ENCODE measurements at places on chromosomes 5 and 9.
A peak's percentile ranks its signal among the peaks of the same experiment; 100 is the strongest.

GRCh38 chr5:132256783-132257130 is 739 bp upstream of the PDLIM4 start:
- no peak for DNase-seq

DNA sequence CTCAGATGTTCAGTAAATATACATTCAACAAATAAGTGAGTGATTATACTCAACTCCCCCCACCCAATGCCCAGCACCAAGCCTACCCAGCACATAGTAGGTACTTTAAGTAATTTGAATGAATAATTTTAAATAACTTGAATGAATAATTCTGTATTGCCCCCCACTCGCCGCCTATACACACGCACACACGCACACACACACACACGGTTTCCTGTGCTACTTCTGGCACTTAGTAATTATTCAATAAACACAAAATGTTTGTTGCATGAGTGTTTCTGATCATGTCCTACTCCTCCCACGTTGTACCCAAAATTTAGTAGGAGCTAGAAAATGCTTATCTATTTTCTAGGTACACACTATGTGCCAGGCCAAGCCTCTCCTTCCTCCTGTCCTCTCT is 16.2 kb downstream of the PCDH12 start:
- DNase-seq, result no peak

DNA sequence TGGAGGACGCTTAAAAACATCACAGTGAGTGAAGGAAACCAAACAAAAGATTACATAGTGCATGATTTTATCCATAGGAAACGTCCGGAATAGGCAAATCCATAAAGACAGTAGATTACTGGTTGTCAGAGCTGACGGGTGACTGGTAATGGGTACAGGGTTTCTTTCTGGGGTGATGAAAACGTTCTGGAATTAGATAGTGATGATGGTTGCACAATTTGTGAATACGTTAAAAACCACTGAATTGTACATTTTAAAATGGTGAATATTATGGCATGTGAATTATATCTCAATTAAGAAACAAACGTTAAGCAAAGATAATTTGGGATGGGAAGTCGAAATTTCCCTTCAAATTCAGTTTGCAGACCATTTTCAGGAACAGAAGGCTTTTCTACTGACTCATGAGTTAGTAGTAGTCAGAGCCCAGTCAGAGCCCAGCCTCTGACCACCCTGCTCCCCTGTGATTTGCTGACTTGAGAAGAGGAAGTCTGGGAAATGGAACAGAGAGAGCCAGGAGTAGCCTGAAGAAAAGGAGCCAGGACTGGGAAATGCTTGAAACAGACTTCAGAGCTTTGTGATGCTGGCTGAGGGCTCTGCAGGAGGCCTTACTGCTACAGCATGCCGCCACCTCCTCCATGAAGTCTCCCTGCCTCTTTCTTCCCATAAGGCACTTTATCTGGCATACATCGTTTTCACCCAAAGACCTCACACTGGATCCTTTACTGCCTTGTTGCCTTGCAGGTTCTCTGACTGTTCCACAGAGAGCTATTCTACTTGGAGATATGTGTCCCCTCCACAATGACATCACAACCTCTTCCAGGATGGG is 46.4 kb upstream of the CTNNA1 start:
- no peak for DNase-seq

DNA sequence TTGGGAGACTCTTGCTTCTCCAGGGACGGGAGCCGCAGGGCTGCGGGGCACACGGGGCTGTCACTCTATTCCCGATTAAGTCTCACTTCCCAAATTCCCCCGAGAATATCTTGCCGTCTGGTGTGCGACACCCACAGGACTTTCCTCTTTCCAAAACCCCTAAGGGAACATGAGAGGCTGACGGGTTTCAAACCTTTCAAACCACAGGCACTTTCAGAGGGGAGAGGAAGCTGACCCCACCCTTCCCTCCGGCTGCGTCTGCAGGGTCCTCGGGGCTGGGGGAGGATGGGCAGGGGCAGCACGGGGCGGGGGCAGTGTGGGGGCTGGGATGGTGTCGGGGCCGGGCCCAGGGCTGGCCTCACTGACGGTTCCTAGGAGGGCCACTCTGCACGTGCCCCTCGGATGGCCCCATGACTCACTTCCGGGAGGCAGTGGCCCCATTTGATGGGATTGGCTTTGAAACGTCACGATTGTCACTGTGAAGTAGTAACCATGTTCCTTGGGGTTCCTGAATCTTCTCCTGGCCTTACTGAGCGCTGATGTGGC is 38.2 kb downstream of the SLC9A3 start:
- DNase-seq, result no peak

DNA sequence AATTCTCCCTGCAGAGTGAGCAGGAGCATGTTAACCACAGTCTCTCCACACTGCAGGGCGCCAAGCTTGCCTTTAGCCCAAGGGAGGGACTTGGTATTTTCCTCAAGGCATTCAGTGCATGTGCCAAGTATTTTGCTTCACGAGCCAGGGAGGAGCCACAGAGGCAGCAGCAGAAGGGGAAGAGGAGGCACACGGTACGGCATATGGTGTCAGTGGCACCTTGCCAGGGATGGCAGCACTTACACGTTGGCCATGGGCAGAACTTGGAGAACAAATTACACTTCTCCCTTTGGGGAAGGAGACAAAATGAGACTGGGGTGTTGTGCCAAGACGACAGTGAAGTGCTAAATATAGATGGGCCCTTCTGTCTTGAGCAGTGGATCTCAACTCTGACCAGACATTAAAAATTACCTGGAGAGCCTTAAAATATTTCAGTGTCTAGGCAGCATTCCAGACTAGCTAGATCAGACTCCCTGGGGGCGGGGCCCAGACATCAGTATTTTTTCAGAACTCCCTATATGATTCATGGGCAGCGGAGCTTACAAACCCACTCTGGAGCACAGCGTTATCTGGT is 155.8 kb downstream of the DRD1 start:
- no peak for DNase-seq

GRCh38 chr9:131997076-131997475 is 82.6 kb downstream of the MED27 start:
- no peak for DNase-seq

- DNase-seq, result no peak
Measured at GRCh38 chr9:86749161-86749893, 198.0 kb downstream of the GAS1 start.

DNA sequence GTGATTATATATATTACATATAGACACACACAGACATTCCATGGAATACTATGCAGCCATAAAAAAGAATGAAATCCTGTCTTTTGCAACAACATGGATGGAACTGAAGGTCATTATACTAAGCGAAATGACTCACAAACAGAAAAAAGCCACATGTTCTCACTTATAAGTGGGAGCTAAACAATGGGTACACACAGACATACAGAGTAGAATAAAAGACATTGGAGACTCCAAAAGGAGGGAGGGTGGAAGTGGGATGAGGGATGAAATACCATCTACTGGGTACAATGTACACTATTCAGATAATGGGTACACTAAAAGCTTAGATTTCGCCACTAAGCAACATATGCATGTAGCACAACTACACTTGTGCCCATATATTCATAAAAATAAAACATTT is 170.0 kb upstream of the RGMB start:
- DNase-seq, result no peak

- no peak for DNase-seq
Measured at GRCh38 chr5:43358301-43358700, 45.1 kb upstream of the HMGCS1 start.

- DNase-seq, result no peak
Measured at GRCh38 chr5:125376059-125376641, 629.7 kb upstream of the ZNF608 start.

DNA sequence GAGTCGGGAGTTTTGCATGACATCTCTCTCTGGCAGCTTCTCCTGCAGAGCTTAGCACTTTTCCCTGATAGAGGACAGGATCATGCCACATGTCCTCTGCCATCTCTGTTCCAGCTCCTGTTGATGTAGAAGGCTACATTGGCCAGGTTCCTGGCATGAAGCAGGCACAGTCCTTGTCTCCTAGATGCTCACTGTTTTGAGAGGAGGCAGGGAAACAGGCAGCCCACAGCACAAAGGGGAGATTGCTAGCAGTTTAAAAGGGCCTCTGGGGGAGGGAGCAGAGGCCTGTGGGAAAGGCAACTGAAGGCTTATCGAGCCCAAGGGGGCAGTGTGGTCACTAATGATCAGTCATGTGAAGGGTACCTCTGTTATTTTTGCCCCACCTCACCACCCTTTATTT is 10.7 kb downstream of the ARHGAP26 start:
- no peak for DNase-seq

- DNase-seq, result no peak
Measured at GRCh38 chr9:22522206-22522740, 75.6 kb downstream of the DMRTA1 start.

DNA sequence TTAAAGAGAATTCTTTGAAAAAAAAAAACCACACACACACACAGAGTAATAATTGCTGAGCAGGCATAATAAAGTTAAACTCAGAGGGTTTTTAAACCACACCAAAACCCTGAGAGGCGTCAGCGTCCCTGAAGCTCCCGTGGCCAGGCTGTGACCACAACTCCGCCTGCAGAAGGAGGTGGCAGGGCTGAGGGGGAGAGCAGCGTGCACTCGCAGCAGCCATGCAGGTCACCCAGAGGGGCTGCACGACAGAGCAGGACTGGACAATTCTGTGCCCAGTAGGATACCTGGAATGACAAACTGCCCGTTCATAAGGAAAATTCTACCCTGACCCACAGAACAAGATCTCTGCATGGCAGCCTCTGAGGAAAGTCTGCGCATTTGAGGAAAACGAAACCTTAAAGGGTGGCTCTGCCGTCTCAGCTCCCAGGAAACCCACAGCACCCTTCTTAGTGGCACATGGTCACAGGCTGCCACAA is 44.0 kb downstream of the ROR2 start:
- peak; percentile 8 for DNase-seq

GRCh38 chr5:61142391-61142790 is 19.9 kb downstream of the SMIM15 start:
- DNase-seq, result no peak

DNA sequence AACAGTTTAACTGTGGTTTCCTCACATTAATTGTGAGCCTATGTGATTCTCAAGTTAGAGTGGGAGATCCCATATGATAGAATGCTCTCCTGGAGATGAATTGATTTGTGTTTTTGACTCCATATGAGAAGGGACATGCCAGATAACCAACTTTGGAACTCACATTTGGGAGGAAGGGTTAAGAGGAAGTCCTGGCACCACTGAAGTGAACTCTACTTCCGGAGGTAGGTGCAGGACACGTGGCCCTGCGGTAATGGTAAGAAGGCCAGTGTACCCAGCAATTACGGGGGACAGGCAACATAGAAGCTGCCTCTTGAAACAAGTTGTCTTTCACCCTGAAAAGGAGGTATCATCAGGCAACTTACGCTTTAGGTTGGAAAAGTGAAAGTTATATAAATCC is 146.6 kb upstream of the RFX3 start:
- no peak for DNase-seq

DNA sequence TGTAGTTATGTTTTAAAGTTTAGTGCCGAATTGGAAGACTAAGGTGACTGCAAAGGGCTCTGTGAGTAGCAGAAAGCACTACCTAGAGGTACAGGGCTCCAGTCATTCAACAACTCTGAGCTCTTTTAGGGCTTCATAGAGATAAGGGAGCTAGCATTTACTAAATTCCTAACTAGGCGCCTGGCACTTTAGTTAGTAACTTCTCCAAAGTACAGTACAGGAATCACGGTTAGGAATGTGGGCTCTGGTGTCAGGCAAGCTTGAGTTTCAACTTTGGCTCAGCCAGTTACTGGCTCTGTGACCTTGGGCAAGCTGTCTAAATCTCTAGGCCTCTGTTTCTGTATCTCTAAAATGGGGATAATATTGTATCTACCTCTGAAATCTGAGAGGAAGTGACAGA is 115.3 kb downstream of the SLIT3 start:
- no peak for DNase-seq

DNA sequence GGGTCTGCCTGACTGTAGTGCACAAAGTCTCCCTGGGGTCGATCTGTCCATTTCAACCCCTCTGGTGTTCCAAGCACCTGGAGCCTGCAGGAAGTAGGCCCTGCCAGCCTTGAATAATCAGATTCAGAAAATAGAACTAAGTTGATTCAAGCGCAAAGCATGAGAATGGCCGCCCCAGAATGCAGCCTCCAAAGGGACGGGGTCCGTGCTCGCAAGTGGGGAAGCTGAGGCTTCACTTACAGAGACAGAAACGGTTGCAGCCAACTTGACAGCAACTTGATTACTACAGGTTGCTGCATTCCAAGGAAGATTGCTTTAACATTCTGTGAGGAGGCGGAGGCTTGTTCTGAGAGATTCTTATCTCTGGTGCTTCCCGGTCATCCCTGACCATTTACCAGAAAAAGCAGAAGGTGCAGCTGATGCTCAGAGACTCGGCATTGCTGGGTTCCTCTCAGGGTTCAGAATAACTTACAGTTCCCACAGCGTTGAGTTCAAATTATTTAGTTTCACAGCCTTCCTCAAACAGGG is 14.9 kb upstream of the LRRC14B start:
- no peak for DNase-seq

DNA sequence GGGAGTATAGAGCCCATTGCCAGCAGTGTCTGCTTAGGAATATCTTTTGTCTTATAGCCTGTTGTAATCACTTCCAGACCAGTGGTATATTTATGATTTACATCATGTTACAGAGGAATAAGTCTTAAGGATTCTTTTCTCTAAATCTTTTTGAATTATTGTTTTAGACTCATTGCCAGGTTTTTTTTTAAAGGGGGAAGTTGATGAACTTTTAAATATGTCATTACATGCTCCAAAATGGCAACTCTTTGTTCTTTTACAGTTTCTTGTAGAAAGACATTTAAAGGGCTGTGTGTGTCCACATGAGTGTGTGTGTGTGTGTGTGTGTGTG is 59.4 kb upstream of the NFIB start:
- DNase-seq, result no peak

DNA sequence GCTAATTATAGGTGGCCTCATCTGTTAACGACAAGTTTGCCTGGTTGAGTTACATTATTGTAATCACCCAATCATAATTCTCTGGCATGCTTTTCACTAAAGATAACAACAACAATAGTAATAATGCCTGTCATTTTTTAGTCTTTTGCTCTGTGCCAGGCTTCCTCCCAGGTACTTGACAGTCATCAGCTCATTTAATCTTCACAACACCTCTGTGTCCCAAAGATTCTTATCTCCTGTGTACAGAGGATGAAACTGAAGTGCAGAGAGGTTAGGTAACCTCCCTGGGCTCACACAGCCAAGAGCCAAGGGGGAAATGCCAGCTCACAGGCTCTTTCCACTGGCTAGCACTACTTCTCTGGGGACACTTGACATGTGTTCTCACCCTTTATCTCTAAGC is 77.5 kb downstream of the DAB2IP start:
- no peak for DNase-seq

DNA sequence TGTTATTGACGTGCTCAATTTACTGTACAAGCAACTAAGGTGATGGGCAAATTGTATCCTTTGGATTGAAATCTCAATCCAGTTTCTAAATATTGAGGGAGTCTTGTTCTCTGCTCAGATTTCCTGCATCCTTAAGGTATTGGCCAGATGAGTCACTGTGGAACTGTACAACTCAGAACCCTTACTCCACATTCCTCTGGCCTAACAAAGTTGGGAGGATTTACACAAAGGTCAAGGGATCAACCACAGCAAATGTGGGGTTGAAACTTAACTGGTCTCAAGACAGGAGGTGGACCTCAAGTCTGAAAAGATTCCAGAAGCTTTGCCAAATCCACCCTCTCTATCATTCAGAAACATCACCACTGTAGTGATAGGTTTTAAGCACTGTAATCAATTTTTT is 81.5 kb upstream of the AGXT2 start:
- DNase-seq, result no peak

All from stimulated activated CD4-positive, alpha-beta T cell treated with anti-CD3 and anti-CD28 coated beads, Interleukin-12 subunit alpha, Interleukin-12 subunit beta, amount 100 ng/mL, for 4 hours (primary cell).